Fibroblast of pulmonary artery (primary cell): ENCODE measurements at places on chromosomes 2 and 18.

DNA sequence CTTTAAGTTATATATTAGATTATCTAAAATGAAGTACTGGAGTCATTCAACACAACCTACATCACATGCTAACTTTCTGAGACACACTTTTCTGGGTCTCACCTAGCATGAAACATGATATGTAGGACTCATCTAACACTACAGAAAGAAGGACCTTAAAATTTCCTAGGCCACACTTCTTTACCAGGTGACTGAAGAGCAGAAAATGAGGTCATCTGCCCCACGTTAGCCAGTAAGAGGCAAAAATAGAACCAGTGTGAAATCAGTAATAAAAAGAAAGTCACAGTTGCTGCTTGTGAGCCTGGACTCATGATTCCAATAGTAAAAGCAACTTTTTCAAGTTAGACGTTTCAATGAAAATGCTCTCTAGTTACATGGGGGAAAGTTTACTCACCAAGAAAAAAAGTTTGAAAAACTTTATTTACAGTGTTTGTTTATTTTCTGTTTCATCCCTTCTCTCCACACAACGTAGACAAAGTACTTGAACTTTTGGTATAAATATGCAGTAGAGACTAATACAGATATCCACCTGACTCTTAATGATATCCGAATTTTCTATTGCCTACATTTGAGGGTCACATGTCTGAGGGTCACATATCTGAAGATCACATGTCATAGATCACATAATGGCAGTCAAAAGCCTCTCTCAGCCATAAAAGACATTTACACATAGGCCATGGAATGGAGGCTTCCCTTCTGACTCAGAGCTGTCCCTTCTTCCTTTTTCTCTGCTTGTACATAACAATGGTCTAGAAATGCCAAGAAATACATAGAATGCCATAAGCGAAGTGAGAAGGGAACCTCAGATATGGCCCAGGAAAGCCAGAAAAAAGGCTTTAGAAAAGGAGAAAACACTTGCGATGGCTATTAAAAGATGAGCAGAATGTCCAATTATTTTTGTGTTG is 362.9 kb downstream of the ZEB2 start:
- peak; percentile 22 for DNase-seq

- peak; percentile 91 for DNase-seq
Observed at GRCh38 chr2:37326285-37326684, 1.7 kb upstream of the PRKD3 start.

DNA sequence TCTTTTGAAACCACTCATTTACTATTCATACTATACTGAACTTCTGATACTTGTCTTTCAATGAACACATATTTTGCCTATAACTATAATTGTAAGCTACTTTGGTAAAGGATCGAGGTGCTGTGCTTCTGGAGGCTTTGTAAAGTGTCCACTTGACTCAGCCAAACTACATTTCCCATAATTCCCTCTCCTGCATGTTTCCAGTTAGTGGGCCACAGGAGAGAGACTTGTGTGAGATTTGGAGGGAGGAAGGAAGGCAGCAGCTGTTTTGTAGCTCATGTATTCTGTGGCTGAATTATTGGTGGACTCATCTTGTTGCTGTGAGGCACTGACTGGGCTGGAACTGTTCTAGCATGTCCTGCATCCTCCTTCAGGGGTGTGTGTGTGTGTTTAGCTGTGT is 328.8 kb downstream of the ARL6IP6 start:
- DNase-seq = no peak

DNA sequence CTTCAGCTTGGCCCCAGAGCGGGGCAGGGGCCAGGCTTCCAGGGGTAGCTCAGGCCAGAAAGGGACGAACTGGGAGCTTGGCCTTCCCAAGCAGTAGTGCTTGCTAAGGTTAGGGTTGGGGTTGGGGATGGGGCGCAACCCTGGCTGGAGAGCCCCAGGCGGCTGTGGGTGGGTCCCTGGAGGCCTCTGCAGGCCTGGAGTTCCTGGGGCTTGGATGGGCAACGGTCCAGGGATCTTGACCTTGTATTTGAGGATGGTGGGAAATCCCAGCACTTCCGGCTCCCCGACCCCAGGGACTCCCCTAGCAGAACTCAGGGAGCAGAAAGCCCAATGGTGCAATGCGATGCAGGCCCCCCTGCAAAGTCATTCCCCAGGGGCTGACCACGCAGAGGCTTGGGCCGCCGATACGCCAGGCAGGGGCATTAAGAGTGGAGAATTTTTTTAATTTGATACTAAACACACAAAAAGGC is 12.6 kb upstream of the MLPH start:
- no peak for DNase-seq

GRCh38 chr2:235265348-235265965 is 228.4 kb upstream of the AGAP1 start:
- DNase-seq = no peak

GRCh38 chr2:33762636-33763035 is 163.5 kb upstream of the FAM98A start:
- DNase-seq = no peak

GRCh38 chr18:79608999-79609461 is 70.6 kb upstream of the CTDP1 start:
- no peak for DNase-seq

DNA sequence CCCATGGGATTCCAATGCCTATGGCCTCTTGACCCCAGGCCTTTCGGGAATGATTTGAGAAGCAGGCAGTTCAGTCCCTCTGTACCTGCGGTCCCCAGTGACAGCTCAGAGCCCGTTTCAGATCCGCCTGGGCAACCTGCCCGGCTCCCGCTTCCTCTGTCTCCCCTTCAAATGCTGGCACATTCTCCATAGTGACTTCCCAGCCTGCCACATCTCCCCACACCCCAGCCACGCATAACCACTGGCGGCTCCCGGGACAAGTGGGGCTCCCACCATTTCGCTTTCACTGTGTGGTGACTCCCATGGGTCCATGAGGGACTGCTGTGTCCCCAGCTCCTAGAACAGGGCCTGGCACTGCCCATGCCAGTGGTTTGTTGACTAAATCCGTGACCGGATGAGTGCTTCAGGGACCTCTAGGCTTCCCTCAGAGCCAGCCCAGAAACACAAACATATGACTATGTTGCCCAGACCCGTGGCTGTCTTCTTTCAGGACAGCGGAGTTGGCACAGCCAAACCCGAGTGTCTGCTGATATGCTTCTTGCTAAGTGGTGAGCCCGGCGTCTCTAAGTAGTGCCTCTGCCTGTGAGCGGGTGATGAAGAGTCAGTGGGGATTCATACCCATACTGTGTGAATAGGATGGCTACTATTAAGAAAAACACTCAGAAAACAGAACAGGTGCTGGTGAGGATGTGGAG is 91.2 kb downstream of the GLI2 start:
- DNase-seq = no peak

GRCh38 chr18:9926223-9926894 is 12.5 kb downstream of the VAPA start:
- no peak for DNase-seq

DNA sequence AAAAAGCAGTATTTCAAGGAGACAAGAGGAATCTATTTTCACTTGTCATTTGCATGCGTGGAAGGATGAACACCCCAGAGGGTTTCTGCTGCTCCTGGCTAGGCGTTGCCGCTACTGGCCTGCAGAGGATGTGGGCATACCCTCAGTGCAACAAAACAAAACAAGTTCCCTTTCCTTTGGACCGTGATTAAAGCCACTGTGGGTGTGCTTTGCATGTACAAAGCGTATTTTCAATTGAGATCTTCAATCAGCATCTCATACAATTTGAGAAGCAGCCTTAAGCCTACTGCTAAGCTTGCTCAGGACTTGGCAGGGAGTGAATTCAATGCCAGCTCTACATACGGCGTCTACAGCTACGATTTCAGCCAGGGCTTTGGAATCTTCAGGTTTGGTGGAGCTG is 298.4 kb downstream of the LPIN1 start:
- DNase-seq = no peak

DNA sequence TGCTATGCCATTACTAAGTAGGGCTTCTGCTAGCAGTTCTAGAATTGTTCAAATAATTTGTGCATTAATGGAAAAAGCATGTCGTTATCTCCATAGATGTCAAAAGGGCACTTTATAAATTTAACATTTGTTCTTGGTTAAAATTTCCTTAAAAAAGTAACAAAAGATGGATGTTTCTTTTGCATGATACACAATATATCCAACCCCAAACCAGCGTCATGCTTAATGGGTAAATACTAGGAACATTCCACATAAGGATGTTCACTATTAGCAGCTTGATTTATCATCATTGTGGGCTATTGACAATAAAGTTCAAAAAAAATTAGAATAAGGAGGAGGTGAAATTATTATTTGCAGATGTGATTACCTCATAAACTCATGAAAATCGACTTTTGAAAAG is 79.7 kb downstream of the GREB1L start:
- DNase-seq = no peak

DNA sequence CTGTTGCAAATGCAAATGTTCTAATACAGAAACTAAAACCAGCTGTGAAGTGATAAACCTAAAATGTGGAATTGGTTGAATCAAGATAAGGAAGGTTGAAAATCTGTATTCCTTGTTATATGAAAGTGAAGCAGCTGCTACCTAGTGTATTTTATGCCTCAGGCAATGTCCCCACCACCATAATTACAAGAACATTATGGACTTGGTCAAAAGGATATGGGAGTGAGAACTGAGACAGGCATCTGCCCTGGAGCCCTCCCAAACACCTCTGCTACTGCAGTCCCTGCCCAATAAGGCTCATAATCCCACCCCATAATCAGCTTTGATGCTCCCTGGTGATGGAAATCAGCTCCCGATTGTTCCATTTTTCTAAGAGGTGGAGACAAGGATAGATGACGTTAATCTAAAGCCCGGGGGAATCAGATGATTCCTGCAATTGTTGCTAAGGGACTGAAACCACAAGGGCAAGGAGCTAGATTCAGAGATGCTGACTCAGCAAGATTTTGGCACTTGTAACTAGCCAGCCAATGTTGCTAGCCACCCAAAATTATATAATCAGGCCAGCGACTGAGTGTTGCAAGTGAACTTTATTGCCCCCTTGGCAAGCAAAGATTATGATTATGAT is 69.5 kb downstream of the EVA1A start:
- DNase-seq = peak; percentile 37

GRCh38 chr2:20033322-20033721 is 18.1 kb downstream of the LAPTM4A start:
- no peak for DNase-seq

DNA sequence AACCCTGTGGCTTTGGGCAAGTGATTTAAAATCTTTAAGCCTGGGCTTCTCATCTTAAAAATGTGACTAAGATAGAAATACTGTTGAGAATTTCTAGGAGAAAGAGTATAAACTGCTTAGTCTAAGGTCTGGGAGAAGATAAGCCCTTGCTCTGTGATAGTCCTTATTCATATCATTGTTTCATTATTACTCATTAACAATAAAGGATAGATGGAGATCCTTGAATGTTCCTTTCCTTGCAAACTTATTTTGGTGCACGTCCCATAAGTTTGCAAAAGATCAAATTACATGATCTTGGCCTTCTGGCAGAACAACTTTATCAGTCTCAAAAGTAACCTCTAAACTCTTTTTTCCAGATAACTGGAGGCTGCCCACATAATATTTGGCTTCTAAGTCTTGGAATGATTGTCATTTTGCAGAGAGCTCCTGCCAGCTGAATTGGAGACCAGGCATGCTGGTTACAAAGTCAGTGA is 138.3 kb downstream of the FAM124B start:
- peak; percentile 31 for DNase-seq

- peak; percentile 70 for DNase-seq
Observed at GRCh38 chr2:98412751-98413458, 31.8 kb upstream of the INPP4A start.

DNA sequence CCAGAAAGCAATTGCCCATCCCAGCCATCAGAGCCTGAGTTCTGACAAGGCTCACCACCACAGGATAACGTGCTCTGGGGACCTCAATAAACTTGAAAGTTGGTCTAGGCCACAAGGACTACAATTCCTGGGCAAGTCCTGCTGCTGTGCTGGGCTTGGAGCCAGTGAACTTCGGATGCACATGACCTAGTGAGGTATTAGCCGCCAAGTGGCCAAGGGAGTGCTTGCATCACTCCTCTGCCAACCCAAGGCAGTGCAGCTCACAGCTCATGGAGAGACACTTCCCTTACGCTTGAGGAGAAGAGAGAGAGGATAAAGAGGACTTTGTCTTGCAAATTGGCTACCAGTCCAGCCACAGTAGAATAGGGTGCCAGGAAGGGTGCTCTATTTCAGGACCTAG is 219.6 kb downstream of the MBD2 start:
- DNase-seq = peak; percentile 39

DNA sequence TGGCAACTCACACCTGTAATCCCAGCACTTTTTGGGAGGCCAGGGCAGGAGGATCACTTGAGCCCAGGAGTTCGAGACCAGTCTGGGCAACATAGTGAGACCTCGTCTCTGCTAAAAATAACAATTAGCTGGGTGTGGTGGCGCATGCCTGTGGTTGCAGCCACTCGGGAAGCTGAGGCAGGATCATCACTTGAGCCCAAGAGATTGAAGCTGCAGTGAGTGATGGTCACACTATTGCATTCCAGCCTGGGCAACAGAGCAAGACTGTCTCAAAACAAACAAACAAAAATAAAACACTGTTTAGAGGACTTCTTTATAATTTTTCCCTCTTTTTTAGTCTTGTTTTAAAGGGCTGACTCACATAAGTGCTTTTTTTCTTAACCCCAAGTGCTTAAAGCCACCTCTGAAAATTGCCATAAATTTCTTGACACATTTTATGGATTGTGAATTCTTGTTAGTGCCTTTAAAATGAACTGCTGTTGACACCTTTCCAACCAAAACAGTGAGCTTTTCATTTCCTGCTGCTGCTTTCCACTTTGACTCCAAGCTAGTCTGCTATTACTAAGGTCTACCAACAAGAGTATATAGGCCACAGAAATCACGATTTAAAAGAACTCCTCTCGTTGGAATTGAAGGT is 41.7 kb downstream of the CYP20A1 start:
- DNase-seq = peak; percentile 51

DNA sequence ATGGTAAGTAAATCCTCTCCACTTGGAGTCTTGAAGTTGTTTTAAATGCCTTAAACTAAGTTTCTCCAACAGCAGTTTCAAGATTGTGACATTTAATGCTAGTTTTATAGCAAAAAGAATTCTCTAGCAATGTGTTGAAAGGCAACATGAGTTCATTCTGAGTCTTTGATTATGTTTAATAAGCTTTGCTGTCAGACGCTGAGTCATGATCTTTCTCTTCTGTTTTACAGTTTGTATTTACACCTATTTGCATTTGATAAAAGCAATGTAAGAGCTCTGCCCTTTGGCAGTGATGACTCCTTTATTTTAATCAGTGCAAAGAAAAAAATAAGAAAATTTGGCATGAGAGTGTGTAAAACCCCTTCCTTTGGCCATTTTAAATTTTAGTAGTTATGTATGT is 497.7 kb downstream of the STK39 start:
- no peak for DNase-seq

GRCh38 chr2:65527451-65528240 is 95.2 kb upstream of the SPRED2 start:
- no peak for DNase-seq

DNA sequence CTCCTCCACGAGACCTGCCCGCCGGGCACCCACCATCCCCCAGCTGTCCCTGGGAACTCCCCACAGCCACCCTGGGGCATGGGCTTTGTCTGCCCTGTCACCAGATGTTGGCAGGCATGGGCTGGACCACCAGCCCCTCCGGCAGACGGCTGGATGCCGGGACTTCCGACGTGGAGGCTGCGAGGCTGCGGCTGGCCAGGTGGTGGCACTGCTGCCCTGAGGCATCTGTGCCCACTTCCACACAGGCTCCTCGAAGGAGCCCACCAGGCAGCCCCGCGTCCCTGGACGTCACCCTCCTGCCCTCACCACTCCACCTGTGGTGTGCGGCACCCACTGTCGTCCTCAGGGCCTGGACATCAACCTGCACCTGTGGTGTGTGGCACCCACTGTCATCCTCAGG is 319.9 kb upstream of the SALL3 start:
- DNase-seq = no peak

- DNase-seq = no peak
Observed at GRCh38 chr2:159963700-159964099, 98.7 kb downstream of the PLA2R1 start.

- DNase-seq = no peak
Observed at GRCh38 chr2:240876475-240877251, 8.0 kb downstream of the AGXT start.
